ENCODE measurements at places on chromosomes 3 and 15.

DNA sequence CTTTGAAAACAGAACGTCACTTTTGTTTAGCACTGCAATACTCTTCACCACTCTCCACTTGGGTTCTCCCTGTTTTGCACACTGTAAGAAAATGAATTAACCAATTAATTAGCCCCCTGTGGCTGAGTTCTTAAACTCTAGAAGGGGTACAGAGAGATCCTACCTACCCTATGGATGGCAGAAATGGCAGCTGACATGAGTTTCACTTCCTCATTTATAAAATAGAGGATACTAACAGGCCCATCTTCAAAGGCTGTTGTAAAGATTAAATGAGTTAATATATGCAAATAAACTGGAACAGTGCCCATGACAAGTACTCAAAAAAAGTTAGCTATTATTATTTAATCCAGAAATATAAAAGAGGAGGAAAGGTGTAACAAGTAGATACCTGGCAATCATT lies 36.9 kb downstream of the SUCLG2 start:
- DNase-seq: no peak

- DNase-seq: peak; percentile 87
These were observed 16.2 kb downstream of the RFT1 start for GRCh38 chr3:53114011-53114400.

- DNase-seq: no peak
These were observed 34.7 kb downstream of the FOXL2 start for GRCh38 chr3:138912237-138912636.

- no peak for DNase-seq
These were observed 124.8 kb upstream of the C15orf61 start for GRCh38 chr15:67396114-67396513.

DNA sequence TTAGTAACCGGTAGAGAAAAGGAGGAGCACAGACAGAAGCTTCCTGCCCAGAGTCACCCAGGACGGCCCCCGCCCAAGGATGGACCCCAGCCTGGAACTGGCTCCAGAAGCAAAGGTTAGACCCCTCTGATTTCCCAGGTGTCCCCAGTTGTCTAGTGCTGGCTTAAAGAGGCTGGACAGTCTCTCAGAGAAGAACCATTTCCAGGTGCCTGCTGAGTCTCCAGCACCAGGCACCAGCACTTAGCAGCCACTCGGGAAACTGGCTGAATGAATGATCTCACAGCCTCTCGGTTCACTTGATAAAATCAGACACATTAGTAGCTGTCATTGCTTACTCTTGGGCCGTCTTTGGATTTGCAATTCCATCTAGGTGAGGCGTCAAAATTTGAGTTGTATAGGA lies 139.7 kb upstream of the HES1 start:
- no peak for DNase-seq

DNA sequence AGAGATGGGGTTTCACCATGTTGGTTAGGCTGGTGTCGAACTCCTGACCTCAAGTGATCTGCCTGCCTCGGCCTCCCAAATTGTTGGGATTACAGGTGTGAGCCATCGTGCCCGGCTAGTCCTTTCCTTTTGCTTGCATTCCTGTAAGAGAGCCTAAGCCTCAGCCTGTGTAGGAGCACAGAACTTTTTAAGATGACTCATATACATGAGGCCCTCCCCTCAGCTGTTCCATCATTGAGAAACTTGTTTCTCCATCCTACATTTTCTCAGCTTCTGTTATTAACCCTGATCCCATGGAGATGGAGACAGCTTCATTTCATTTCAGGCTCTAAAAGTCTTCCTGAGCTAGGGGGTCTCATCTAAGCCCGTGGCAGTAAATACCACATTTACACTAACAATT lies 123.3 kb downstream of the PLOD2 start:
- no peak for DNase-seq

- DNase-seq: no peak
These were observed 29.4 kb upstream of the IQSEC1 start for GRCh38 chr3:13102386-13103345.

- no peak for DNase-seq
These were observed 26.1 kb downstream of the STARD5 start for GRCh38 chr15:81297603-81298575.

- peak; percentile 33 for DNase-seq
These were observed 102.5 kb downstream of the AKAP13 start for GRCh38 chr15:85482894-85483293.

DNA sequence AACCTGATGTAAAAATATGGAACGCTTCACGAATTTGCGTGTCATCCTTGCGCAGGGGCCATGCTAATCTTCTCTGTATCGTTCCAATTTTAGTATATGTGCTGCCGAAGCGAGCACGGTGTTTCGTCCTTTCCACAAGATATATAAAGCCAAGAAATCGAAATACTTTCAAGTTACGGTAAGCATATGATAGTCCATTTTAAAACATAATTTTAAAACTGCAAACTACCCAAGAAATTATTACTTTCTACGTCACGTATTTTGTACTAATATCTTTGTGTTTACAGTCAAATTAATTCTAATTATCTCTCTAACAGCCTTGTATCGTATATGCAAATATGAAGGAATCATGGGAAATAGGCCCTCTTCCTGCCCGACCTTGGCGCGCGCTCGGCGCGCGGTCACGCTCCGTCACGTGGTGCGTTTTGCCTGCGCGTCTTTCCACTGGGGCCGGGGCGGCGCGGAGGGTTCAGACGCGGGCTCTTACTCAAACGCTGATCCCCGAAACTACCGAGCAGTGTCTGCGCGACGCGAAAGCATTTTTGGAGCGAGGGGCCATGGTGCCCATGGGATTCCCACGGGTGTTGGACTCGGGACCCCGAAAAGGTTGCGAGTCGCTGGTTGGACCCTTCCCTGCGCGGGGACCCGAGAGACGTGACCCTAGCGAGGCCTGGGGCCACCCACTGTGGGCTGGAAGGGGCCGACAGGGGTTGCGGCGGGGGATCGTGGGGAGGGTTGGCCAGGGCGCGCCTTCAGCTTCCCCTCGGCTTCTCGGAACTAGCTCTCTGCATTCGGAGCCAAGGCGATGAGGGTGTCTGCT lies at the start of gene RNU6-1:
RNU6-1 (minus strand) TSS at position 117 of the 820 bp plus-strand sequence.
- DNase-seq: peak; percentile 92

DNA sequence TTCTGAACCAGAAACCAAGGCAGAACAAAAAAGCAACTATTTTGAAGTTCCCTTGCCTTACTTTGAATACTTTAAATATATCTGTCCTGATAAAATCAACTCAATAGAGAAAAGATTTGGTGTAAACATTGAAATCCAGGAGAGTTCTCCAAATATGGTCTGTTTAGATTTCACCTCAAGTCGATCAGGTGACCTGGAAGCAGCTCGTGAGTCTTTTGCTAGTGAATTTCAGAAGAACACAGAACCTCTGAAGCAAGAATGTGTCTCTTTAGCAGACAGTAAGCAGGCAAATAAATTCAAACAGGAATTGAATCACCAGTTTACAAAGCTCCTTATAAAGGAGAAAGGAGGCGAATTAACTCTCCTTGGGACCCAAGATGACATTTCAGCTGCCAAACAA lies 4.6 kb downstream of the DTX3L start:
- DNase-seq: no peak

- DNase-seq: no peak
These were observed 79.8 kb upstream of the NMNAT3 start for GRCh38 chr3:139757448-139758030.

DNA sequence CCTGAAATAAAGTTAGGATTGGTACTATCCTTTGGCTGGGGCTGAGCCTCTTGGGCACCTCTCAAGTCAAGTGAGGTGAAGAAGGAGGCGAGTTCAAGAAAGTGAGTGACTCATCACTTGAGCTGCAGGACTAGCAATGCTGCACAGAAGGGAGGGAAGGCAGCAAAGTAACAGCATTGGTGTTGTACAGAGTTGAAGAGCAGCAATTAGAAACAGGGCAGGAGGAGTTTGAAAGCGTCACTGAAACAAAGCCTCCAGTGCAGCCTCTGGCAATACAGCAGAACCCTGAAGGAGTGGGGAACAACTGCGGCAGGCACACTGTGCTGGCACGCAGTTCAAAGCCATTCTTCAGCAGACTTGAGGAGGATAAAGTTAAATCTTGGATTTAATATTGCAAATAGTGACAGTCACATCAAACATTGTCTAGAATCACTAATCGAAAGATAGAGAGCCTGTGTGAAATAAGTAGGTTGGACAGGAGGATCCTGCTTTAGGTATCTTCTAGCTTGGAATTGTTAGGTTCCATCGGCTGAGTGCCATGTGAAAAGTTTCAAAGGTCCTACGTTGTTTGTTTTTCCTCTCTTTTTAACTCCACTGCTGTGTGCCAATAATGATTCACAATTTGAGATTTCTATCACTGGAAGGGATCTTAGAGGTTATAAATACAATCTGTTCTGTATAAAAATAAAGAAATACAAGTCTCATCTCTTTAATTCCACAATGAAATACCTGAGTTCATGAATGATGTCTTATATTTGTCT lies 479.8 kb downstream of the NAALADL2 start:
- peak; percentile 7 for DNase-seq

DNA sequence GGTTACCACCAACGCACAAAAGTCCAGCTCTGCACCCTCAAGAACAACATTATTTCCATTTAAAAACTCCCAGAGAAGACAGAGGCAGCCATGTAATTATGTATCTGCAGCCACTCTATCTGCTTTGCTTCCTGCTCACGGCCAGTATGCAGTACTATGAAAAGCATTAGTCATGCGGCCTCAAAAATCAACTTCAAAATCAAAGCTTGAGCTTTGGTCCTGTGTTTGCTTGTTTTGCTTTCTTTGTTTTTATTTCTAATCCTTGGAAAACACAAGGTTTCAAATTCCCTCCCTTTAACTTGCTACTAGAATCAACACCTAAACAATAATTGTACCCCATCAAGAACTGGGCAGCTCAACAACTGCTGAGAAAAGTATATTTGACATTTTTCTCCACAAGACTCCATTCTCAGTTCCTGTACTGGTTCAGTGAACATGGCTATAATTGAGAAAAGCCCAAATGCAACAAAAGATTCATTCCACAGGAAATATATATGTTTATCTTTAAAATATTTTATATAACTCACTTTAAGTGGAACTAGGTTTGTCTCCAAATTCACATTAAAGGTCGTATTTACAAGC lies 37.6 kb downstream of the GBE1 start:
- DNase-seq: no peak

DNA sequence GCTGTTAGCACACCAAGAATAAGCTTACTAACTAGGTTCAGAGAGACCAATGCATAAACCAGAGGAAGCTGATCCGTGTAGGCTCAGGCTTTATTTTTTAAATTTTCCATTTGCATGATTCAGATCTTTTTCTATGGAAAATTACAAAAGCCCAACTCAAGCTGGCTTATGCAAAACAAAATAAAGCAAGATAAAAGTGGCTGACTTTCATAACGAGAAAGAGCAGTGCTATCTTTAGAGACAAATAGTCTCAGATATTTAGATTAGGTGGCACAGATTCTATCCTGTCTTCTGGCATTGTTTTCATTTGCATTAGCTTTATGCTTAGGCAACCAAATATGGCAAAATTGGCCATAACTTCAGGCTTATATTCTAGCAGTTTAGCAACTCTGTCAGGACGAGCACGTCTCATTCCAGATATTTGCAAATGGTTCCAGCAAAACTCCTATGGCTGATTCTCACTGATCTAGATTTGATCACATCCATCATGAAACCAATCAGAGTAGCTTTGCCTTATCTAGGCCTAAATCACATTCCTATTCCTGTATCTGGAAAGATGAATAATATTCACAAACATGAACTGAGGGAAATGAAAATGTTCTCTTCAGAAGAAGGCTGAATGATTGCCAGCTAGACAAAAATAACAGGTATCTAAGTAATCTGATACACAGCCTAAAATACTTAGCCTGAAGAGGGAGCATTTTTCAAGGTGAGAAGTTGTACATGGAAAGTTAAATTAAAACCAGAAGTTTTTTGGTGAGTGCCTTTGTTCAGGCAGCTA lies 216.4 kb upstream of the DPPA4 start:
- DNase-seq: no peak

- no peak for DNase-seq
These were observed 13.4 kb downstream of the PML start for GRCh38 chr15:74007820-74008371.

DNA sequence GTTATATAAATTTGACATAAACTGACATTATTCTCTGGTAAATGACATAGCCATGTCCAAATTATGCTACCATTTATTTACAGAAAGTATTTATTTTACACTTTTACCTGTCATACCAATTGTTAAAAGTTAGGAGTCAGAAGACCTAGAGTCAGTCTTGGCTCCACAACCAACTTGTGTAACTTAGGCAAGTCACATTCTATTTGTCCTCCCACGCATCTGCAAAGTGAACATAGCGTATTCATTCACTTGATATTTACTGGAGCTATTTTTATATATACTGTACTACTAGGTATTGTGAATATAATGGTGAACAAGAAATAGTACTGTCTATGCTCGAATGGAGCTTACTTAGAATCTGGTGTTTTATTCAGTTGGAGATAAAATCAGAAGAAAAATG lies 78.7 kb downstream of the ZNF280D start:
- no peak for DNase-seq

DNA sequence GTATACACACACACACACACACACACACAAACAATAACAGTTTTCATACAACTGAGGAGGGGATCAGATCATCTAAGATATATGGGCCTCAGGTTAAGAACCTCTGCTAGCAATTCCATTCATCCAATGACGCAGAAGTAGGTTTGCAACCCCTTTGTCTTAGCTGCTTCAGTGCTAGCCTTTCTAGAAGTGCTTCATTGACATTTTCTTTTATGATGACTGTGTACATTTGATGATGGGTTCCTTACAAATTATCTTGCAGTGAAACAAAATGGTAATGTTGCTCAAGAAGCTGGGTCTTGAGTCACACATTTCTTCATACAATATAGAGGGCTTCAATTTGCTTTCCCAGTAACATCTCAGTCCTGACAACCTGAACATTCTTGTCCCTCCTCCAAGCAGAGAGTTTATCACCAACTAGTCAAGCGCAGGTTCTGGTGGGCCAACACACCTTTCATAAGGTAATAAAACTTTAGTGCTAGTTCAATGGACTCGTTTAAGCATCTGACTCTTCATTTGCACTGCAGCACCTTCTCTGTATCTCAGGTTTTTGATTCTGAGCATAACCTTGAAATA lies 269.5 kb downstream of the CNTN3 start:
- DNase-seq: no peak

- no peak for DNase-seq
These were observed 26.3 kb upstream of the TIPARP start for GRCh38 chr3:156648086-156648485.

- no peak for DNase-seq
These were observed 55.6 kb downstream of the ARNT2 start for GRCh38 chr15:80459818-80460217.

- DNase-seq: no peak
These were observed 533.1 kb upstream of the NAALADL2 start for GRCh38 chr3:174325834-174326700.

Data from neural progenitor cell (in vitro differentiated cells).